ENCODE measurements at places on chromosomes 2 and 18.

DNA sequence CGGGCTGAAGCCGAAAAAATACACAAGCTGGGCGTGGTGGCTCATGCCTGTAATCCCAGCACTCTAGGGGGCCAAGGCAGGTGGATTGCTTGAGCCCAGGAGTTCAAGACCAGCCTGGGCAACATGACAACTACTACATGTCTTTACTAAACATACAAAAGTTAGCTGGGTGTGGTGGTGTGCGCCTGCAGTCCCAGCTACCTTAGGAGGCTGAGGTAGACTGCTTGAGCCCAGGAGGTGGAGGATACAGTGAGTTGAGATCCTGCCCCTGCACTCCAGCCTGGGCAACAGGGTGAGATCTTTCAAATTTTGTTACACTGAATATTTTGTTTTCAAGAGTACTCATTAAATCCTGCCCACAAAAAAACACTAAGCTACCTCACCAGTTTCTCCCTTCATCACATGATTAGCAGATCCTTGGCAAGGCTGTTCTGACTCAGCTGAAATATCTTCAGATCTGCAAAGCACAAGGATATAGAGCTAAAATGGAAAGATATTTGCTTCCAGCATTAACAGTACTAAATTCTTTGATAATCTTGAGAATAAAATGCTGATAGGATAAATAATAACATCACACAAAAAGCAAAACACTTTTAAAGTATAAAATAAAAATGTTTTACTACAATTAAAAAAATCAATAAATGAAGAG, 28.2 kb upstream of the MCM6 start:
- DNase-seq = no peak

DNA sequence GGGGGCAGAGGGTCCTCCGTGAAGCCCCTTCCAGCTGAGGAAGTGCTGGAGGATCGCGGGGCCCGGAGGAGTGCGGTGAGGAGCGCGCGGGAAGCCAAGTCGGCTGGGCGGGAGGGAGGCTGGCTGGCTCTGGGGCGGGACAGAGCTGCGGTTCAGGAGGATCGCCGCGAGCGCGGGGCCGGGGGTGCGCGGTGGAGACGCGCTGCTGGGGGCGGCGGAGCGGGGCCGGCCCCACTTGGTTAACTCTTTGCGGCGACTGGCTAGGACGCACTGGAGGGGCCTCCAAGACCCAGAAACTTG, 464 bp downstream of the CYBRD1 start:
- DNase-seq = no peak

DNA sequence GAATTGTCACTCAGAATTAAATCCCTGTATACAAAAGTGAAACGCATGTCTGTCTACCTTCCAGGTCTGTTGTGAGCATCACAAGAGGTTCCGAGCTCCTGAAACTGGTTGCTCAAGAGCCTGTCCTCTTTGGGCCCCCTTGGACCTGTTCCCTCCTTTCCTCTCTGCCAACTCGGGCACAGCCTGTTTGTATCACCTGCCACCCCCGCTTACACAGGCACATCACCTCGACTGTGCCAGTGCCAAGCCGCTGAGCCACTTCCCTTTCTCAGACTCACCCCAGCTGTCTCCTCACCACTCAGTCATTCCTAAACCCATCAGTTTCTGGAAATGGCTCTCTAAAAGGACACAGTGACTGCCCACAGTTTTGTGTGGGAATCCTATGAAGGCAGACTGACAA, 3.1 kb downstream of the EFR3B start:
- no peak for DNase-seq

DNA sequence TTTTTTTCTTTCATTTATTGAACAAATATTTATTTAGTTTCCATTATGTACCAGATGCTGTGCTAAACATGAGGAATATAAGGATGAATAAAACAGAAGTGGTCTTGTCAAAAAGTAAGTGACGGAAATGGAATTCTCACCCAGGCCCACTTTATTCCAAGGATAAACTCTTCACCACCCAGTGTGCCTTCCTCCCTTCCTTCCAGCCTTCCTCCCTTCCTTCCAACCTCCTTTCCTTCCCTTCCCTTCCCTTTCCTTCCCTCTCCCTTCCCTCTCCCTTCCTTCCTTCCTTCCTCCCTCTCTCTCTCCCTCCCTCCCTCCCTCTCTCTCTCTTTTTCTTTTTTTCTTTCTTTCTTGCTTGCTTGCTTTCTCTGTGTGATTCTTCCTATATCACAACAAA, 240.8 kb downstream of the DPP10 start:
- no peak for DNase-seq

DNA sequence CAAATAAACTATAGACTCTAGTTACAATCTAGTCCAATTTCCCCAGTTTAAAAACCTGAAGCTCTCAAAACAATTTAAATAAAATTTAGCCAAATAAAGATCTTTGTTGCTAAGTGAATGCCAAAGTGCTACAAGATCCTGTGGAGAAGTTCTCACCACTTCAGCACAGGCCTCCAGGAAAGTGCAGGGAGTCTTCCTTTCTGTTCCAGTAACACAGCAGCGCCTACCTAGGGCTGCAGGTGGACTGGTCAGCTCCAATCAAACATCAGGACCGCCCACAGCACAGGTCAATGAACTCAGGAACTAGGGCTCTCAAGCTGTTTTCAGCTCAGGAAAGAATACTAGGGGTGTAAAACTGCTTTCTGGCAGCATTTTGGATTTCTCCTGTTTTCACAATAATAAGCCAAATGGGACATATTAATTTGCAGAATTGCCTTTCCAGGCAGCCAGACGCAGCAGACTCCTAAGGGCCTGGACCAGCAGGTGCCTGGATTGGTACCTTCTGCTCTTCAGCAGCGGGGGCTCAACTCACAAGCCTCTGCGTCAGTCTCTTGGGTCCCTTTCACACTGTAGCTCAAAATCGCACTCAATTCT, 1.5 kb downstream of the FAM110C start:
- no peak for DNase-seq

DNA sequence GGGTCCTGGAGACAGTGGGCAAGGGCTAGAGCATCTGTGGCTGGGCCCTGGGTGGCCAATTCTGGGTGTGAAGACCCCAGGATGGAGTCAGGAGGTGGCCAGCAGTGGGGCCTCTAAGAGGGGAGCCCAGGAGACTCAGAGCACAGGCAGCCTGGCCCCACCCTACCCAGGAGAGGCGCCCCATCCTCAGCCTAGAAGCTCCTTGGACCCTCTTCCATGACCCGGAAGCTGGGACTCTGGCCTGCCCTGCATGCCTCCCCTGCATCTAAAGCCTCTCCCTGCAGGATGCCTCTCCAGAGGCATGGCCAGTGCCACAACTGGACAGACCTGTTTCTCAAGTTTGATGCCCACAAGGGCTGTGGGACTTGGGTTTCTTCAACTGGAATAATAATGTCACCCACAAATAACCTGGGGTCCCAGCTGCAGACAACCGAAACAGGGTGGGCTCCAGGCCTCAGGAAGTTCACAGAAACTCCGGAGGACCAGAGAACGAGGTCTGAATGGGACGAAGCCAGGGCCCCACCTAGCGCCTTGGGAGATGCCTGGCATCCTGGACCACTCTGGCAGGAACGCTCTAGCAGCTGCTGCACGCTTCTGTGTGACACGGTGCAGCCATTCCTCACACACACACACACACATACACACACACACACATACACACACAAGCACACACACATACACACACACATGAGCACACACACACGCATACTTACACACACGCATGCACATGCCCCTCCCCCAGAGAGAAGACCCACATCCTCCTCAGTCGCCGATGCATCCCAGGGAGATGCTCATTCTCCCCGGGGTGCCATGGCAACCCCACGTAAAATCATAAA, 16.4 kb downstream of the KCNIP3 start:
- no peak for DNase-seq

GRCh38 chr2:96957244-96957643, 29.1 kb downstream of the FAM178B start:
- DNase-seq = no peak

GRCh38 chr2:117723888-117724434, 90.5 kb upstream of the DDX18 start:
- DNase-seq = no peak

DNA sequence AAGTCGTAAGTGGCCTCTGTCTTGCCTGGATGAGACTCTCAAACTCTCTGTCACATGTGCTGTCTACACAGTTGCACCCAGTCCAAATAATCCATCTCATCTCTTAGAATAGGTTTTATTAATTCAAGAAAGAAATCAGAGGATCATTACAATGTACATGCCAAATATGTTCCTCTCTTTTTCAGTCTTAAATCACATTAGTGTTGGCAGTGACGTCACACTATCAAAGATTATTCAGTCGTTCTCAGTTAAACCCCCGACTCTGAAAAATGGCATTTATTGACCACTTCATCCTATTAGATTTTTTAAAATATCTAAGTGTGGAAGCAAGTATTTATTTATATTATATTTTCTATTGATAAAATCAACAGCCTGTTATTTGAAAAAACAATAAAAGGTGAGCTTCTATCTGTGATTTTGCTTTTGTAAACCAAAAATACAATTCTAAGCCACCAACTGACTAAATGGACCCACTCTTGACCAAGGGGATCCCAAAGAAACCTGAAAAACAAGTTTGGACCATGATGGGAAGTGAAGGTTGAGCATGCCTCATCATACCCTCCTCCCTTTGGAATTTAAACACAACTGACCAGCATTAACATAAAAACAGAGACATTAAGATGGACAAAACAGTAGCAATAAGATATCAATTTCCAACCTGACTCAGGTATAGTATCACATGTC, 1894.4 kb upstream of the LRRTM1 start:
- no peak for DNase-seq

GRCh38 chr2:2942906-2943305, 434.7 kb downstream of the EIPR1 start:
- DNase-seq = no peak

DNA sequence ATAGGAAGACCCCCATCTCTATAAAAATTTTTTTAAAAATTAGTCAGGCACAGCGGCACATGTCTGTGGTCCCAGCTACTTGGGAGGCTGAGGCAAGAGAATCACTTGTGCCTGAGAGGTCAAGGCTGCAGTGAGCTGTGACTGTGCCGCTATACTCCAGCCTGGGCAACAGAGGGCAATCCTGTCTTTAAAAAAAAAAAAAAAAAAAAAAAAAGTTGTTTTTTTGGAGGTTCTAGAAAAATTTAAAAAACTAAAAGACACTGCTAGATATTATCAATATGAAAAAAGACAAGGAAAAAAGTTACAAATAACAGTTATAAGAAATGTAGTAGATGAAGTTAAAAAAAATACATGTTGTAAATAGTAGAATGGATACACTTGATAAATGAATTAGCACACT, 56.1 kb upstream of the C2orf15 start:
- no peak for DNase-seq

GRCh38 chr18:45384962-45385315, 230.3 kb upstream of the SLC14A2 start:
- DNase-seq = no peak

GRCh38 chr18:55319459-55320193, 268.4 kb downstream of the TCF4 start:
- DNase-seq = no peak

GRCh38 chr2:237184192-237184918, 98.7 kb downstream of the COPS8 start:
- DNase-seq = no peak

GRCh38 chr2:195475336-195475735, 181.7 kb upstream of the SLC39A10 start:
- DNase-seq = no peak

GRCh38 chr18:35352283-35352682, 8.1 kb upstream of the ZNF24 start:
- DNase-seq = no peak

GRCh38 chr2:120675460-120676130, 60.1 kb upstream of the GLI2 start:
- no peak for DNase-seq

- no peak for DNase-seq
Observed at GRCh38 chr2:181471783-181472182, 14.6 kb downstream of the ITGA4 start.

Measured in activated T-helper 1 cell treated with anti-CD3 and anti-CD28 coated beads, Interleukin-2, amount 50 U/mL, for 16 hours (primary cell).